Astrocyte of the spinal cord (primary cell): ENCODE measurements at places on chromosomes 11 and 22.

GRCh38 chr11:44618561-44619425, 53.3 kb downstream of the CD82 start:
- DNase-seq: no peak

DNA sequence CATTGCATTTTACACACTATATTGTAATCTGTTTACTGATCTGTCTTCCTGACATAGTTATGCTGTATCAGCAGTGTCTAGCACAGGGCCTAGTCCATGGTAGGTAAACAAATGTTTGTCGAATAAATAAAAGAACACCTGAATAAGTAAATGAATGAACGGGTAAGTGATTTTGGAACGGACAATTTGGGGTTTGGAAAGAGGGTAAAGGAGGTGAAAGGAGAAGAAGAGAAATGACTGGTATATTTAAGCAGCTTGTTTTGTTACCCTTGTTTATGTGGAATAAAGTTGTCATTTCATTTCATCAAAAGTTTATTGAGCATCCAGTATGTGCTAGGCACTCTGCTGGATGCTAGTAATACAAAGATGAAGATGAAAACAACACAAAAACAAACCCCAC, at the start of gene HEPN1:
HEPN1 (plus strand) TSS at position 301 of the 400 bp plus-strand sequence.
- no peak for DNase-seq

GRCh38 chr11:19735157-19735908, 22.7 kb downstream of the NAV2 start:
- peak; percentile 60 for DNase-seq

DNA sequence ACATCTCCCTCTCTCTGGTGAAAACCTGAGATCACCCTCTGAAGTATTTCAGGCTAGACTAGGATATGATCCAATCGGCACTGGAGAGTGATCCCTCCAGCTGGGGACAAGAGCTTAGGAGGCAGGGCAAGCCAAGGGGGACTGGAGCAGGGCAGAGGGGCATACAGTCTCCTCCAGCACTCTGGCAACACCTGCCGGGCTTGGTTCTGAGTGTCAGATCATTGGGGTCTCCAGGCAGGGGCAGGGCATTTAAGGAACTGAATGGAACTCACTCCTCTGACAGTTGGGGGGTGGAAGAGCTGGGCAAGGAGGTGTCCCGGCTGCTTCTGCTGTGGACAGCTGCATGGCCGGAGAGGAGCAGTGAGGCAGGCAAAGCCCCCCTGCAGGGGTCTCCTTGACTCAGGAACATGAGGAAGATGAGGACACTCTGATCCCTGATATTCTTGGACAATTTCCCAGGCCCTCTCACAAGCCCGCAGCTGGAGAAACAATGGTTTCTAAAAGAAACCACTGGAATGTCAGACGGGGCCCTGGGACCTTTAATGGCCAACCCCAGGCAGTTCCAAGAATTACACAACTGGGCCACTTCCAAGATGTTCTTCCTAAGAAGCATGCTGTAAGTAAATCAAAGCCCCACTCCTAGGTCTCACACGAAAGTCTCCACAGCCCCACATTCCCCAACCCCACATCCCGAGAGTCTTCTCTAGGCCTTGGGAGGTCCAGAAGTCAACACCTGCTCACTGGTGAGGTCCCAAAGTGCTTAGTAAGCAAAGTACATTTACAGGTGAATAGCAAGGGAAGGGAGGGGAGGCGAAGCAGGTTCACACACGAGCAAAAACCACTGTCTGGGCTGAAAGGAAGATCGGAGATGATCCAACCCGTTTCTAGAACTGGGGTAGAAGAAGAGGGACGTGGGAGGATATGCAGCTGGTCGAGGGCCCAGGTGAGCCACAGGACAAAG, 1.2 kb upstream of the CCDC86 start:
- DNase-seq: peak; percentile 99

- no peak for DNase-seq
Observed at GRCh38 chr11:119446434-119446833, 23.5 kb upstream of the THY1 start.

- DNase-seq: no peak
Observed at GRCh38 chr11:35167426-35167954, 28.5 kb downstream of the CD44 start.

GRCh38 chr11:122071709-122072202, 44.3 kb downstream of the BLID start:
- DNase-seq: no peak

- DNase-seq: no peak
Observed at GRCh38 chr11:100484948-100485347, 202.1 kb upstream of the ARHGAP42 start.

- no peak for DNase-seq
Observed at GRCh38 chr11:96125400-96125799, 201.5 kb upstream of the MTMR2 start.

DNA sequence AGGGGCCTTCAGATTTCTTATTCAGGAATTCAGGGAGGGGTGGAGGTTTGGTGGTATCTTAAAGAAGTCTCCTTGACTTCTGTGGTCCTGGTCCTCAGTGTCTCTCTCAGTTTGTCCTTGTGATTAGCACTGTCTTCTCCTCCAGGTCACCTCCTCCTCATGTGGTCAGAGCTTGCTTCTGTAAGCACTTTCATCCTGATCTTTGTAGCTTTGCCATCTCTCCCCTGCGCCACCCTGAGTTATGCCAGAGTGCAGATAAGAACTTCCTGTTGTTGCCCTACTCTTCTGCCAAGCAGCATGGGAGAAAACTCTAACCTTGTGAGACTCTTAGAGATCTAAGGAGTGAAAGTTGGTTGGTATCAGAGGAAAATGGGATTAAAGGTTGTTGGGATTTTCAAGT, 30.9 kb downstream of the MICAL2 start:
- no peak for DNase-seq

DNA sequence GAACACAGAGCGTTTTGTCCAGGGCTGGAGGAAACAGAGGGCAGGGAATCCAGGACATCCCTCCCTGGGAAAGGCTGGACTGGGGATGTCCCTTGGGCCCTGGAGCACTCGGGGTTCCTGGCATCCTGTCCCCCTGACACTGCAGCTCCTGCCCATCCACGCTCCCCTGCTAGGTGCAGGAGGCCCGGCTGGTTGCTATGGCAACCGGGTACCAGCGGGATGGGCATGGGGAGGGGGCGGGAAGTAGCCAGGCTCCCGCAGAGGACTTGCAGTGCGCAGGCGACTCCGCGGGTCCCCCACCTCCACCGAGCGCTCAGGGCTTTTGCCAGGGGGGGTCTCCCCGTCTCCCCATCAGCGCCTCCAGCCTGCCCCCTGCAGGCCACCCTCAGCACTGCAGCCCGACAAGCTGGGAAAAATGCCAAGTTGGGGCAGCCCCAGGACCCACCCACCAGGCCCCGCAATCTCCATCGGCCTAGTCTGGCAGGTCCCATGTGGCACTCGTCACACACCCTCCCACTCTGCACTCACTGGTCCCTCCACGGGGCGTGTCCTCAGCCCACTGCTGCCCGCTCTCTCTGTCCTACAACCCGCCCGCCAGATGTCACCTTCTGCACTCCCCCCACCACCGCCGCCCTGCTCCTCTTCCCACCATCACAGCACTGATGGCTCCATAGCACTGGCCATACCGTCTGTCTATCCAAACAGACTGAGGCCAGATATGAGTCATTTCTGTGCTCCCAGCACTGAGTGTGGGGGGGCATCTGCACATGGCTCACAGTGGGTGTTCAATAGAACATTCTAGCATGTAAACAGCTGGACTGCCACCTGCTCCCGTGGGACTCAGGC, 31.5 kb downstream of the KIAA0930 start:
- DNase-seq: peak; percentile 84

DNA sequence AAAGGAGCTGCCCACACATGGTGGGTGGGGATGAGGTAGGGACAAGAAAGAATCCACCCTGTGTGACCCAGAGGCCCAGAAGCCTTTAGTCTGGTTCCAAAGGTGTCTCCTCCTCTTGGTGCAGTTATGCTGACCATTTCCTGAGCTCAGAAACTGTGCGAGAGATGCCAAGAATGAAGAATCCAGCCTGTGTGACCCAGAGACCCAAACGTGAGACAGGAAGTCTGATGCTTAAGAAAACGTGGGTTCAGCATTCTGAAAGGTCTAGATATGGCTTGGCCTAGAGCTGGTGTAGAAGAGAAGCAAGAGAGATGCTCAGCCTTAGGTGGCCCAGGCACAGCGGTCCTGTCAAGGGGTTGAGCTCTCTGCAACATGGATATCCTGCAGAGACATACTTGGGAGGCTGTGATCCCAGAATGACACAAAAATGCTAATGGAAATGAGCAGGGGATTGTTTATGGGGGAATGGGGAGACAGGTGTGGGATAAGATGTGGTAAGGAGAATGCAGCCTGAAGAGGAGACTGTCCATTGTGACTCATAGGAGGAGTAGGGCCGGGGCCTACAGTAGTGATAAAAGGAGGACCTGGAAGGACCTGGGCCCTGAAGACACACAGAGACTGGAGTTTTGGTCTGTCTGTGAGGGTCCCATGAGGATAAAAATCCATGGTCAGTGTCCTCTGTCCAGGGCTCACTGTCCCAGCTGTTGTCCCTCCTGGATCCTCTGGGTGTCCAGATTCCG, 79.0 kb downstream of the ZNF280B start:
- DNase-seq: no peak

DNA sequence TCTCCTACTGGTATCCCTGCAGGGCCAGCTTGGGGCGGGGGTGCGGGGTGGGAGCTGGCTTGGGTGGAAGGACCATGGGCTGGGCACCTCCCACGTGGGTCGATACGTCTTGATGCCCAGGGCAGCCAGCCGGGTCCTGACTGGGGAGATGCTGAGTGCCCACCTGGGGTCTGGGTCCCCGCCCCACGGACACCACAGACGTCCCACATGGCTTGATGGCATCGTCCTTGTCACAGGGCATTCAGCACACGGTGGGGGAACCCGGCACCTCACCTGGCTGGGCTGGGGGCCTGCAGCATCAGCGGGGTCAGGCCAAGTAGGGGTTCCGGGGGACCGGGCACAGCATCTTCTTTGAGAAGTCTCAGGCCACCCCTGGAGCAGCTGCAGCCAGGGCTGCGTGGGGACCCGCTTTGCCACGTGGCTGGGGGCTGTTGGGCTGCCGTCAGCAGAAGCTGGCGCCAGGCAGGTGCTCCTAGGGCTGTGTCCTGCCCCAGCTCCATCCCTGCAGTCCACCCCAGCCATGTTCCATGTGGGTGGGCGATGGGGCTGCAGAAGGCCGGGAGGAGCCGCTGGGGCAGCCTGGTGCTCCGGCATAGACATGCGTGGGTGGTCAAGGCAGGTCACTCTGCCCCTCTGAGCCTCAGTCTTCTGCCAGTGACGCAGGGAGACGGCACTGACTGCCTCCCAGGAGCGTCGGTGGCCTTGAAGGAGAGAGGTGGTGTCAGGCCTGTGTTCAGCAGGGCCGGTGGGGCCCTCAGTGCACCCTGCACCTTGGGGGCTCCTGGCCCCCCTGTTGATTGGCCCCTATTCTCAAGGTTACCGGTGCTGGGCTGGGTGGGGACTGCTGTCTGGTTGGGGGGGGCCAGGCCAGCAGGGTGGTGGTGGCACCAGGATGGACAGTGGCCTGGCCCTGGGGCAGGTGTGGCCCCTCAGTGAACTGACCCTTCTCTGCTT, 8.4 kb downstream of the SELENOO start:
- no peak for DNase-seq

GRCh38 chr22:28297504-28297903, 378.4 kb upstream of the PITPNB start:
- no peak for DNase-seq

- no peak for DNase-seq
Observed at GRCh38 chr11:41121600-41121999, 337.9 kb downstream of the LRRC4C start.

GRCh38 chr11:95103701-95104100, 14.1 kb downstream of the ENDOD1 start:
- no peak for DNase-seq

DNA sequence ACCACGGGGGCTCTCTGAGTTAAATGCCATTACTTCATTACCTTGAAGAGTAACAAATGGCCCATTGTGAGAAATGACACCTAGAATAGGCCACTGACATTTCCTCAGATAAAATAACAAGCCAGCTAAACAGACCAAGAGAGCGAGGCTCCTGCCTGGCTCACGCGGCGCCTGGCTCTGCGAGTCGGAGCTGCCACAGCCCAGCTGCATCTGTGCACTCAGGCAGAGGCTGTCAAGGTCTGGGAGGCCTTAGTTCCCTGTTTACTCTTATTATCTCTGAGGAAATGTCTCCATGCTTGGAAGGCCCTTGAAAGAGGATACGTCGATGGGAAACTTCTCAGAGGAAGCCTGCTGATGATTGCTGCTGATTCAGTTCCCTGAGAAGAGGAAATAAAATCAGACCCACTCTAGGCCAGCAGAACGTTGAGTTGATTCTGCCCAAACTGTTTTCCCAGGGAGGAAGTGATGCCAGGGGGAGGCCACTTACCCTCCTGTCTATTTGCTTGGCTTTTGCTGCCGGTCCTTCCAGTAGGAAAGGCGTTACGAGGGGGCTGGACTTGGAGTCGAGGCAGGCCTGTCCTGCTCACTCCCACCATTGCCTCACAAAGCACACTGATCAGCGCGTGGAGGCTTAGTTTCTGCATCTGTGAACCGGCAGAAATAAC, 208.8 kb downstream of the TBC1D22A start:
- DNase-seq: peak; percentile 56

DNA sequence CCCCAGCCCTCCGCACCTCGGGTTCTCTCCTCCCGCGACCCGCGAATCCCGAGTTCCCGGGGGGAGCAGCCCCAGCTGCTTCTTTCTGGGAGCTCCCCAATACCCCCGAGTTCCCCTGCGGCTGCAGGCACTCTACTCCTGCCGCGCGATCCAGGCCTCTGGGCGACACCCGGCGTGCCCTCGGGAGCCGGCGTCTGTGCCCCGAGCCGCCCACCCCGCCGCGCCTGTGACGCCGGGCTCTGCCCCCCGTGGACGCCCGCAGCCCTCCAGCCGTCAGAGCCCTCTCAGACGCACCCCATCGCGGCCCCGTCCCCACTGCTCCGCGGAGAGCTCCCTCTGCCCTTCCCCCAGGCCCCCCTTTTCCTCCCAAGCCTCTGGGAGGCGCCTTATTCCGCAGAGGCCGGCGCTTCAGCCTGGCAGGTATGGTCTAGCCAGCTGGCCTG, 422 bp downstream of the GLB1L2 start:
- no peak for DNase-seq

GRCh38 chr11:19530505-19530904, 182.1 kb upstream of the NAV2 start:
- no peak for DNase-seq

- no peak for DNase-seq
Observed at GRCh38 chr11:94652735-94653284, 85.6 kb downstream of the PIWIL4 start.

DNA sequence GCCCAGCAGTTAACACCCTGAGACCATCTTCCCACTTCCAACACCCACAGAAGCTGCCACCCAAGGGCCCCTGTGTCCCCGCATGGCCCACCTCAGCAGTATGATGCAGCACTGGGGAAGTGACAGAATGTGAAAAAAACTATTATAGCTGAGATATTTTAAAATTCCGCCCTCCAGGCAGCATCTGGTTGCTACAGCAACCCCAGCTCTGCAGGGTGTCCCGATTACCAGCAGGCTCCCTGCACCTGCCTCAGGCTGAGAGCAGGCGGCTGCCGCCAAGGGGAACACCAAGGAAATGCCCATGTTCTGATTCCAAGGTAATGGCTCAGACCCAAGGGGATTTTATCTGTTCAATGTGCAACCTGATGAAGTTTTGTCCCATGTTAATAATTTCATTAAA, 10.5 kb upstream of the TMEM121B start:
- DNase-seq: no peak
